ENCODE measurements at places on chromosomes 16 and 17.
A peak's percentile ranks its signal among the peaks of the same experiment; 100 is the strongest.

DNA sequence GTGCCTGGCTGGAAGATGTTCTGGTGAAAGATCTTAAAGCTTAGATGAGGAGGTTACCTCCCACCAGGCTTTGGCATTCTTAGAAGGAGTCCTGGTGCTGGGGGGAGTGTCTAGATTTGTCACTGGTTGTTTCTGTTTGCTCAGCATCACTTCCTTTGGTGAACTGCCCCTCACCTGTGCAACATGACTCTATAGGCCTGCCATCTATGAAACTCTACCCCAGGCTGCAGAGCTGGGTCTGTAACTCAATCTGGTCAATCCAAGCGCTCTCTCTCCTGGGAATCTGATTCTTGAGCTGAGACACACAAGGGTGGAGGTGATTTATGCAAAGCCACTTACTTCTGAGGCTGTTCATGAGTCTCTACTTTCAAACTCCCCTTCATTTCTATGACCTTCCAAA is 399.4 kb downstream of the NPIPA7 start:
- no peak for DNase-seq

DNA sequence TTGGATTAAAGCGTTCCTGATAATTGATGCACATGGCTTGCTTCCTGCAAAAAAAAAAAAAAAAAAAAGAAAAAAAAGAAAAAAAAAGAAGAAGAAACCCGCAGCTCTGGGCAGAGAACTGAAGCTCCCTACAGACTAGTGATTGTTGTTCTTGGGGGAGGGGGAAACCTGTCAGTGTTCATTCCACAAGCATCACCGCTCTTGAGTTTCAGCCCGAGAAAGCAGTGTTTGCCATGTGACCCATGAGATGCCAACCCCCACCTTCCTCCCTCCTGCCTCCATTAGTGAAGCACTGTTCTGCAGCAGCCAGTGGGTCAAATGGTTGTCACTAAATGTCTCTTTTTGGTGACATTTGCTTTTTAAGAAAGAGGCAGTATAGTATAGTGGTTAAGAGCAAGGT is 1.7 kb downstream of the USP43 start:
- DNase-seq = no peak

- DNase-seq = no peak
These were observed 76.6 kb downstream of the BMERB1 start for GRCh38 chr16:15510992-15511391.

DNA sequence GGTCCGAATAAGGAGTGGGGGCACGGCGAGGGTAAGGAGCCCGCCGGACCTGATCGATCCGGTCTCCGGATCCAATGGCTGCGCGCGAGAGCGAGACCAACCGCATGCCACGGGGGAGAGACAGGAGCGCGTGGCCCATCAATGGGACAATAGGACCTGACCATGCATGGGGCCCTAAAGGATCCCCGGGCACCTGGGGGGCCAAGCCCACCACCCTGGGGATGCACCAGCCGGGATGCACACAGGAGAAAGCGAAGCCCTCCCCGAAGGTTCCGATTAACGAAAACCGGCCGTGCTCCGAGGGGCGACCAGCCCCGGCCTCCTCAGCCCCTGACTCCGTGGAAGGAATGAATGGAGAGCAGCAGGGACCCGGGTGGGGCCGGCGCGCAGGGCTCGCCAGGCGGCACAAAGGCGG is 525 bp downstream of the JPT1 start:
- DNase-seq = peak; percentile 17

DNA sequence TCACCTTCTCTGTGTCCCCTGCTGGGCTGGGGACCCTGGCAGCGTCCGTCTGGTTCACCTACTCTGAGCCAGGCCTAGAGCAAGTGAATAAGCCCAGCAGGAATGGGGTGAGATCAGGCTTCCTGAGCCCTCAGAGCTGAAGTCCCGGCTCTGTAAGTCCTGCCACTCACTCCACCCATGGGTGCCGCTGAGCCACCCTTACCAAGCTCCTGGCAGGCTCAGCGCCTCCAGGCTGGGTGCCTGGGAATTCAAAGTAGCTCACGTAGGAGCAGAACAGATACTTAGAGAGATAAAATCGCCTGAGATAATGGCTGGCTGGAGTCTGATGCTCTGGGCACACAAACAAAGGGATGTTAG is 9.8 kb upstream of the LASP1NB start:
- no peak for DNase-seq

- DNase-seq = no peak
These were observed 7.8 kb downstream of the CES3 start for GRCh38 chr16:66968847-66969246.

- no peak for DNase-seq
These were observed 13.8 kb downstream of the LPO start for GRCh38 chr17:58252141-58252540.

- DNase-seq = no peak
These were observed 45.8 kb downstream of the TEX2 start for GRCh38 chr17:64217249-64217691.

DNA sequence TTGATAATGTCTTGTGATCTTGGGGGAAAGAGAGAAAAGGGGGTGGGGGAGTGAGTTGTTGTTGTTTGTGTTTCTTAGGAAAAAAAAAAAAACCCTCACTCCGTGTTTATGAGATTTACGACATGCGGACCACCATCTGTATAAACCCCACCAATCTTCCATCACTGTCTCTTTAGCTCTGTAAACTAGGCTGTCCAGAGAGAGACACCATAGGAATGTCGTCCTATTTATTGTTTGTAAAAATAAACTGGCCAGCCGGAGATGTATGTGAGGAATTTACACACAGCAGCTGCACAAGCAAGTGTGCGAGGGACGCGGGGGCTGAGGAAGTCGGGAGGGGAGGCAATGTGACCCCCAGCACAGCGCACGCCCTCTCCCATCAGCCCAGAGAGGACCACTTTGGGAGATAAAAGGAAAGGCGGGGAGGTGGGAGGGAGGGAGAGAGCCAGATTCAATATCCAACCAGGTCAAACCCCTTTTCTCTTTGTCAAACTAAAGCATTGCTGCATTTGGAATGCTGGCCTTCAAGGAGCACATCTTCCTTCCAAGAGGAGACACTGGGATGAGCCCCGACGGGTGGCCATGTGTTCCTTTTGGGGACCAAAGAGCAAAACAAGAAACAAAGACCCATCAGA is 136.2 kb upstream of the SALL1 start:
- no peak for DNase-seq

DNA sequence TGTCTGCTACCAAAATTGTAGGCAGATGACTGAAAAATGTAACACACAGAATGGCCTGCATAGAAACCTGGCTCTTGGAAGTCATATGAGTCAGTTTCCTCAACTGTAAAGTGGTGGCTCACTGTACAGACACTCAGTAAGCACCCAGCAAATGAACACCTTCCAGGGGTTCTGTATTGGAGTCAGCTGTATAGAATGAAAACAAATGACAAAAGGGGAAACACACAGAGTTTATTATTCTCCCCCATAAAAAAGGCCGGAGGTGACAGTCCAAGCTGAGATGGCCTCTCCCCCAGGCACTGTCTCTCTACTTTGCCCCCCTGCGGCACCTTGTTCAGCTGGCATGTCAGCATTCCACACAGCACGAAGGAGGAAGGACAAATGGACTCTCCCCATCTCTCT is 6.2 kb upstream of the MEOX1 start:
- no peak for DNase-seq

GRCh38 chr17:13421581-13422130 is 180.1 kb downstream of the HS3ST3A1 start:
- no peak for DNase-seq

- DNase-seq = peak; percentile 60
These were observed 18.6 kb downstream of the C1QTNF1 start for GRCh38 chr17:79042421-79043190.

DNA sequence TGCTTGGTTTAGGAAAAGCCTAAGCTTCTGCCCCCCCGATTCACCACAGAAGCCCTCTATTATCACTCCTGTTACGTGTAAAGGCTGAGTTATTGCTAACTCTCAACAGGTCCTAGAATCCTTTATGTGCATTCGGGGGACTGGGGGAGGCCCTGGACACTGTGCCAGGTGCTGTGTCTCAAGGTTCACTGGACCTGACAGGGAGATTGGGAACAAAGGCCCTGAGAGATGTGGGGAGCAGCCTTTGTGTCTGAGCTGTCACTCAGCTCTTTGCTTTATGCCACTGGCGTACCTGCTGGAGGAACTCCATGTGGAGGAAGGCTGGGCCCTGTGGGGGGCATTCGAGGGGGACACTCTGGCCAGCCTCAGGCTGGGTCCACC is 65.9 kb downstream of the METRNL start:
- DNase-seq = no peak

GRCh38 chr17:29677824-29678223 is 55.1 kb upstream of the CORO6 start:
- no peak for DNase-seq

DNA sequence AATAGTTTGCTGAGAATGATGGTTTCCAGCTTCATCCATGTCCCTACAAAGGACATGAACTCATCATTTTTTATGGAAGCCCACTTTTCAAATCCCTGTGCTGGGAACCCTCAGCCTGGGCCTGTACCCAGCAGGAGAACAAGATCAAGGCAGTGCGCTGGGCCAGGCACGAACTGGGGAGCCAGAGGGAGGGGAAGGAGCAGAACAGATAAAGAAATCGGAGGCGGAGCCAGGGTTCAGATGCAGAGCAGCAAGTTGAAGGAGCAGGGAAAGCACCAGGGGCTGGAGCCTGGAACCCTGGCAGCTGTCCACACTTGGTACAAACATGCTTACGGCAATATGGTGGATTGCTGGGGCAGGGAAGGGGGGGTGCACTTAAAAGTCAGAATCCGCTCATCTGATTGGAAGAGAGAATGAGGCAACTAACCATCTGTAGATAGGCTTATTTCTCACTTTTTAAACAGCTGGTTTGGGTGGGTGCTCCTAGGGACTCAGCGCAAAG is 107.5 kb downstream of the NOG start:
- no peak for DNase-seq

GRCh38 chr16:2756288-2757015 is 4.0 kb downstream of the SRRM2 start:
- no peak for DNase-seq

DNA sequence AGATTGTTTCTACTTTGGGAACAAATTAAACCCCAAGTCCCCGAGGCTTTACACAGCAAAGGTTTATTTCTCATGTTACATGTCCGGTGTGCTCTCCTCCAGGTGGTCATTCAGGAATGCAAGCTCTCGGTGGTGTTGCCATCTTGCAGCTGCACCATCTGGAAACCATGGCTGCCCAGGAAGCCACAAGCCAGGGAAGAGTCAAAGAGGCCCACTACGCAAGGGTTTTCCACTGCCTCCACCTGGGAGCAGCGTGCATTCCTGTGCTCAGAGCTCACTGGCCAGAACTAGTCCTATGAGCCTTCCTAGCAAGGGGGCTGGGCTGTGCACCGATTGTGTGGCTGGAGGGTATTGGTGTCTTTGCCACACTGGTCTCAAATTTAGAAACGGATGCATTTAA is 128.8 kb upstream of the FOXF1 start:
- DNase-seq = no peak

GRCh38 chr16:18062713-18063112 is 273.8 kb downstream of the NPIPA8 start:
- DNase-seq = no peak
